ENCODE measurements at places on chromosomes 11 and 22.

- DNase-seq: no peak
Measured at GRCh38 chr22:24681236-24681635, 78.2 kb downstream of the GGT1 start.

- peak; percentile 18 for DNase-seq
Measured at GRCh38 chr11:80182901-80183300, 742.1 kb upstream of the TENM4 start.

GRCh38 chr11:47394050-47394321, 14.4 kb upstream of the SLC39A13 start:
- DNase-seq: no peak

DNA sequence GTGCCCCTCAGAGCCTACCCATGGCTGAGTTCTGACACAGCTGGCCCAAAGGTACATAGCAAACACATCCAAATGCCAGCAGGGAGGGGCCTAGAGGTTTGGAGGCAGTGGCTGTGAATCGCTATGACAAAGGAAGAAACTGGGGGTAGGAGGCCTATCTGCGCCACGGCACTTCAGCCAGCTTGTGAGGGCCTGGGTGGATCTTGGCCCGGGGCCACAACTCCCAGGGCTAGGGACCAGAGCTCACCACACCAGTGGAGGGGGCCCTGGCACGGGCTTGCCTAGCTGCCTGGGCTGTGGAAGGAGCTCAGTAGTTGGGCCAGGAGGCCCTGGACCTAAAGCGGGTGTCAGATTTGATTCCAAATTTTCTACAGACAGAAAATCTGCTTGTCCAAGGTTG, 9.4 kb upstream of the NAP1L4 start:
- DNase-seq: no peak

GRCh38 chr22:23752090-23752691, 1.3 kb upstream of the ZNF70 start:
- no peak for DNase-seq

DNA sequence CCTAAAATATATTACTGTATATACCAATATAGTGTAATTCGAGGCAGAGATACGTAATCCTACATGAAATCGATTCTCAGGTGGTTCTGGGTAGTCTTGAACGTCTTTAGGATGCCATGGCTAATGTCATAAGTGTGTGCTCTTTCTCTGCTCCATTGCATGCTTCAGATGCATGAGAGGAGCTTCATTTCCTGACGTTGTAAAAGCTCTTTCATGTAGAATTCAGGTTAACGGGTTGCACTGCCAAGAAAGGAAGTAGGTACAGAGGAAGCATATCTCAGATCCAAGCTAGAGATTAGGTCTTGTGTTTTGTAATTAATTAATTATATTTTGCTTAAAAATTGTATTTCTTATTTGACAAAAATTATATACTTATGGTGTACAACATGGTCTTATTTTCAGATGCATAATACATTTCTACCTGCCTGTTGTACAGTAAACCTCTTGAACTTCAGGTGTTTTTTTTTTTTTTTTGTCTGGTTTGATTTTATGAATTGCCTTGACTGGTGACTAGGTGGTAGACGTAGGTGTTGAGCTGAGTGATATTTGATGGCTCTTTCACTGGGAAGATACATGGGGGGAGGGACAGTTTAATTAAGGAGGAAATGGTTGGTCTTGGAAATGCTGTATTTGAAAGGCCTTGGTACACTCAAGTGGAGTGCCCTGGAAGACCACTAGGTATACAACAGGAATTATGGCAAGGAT, 9.3 kb downstream of the NUP50 start:
- DNase-seq: no peak

- DNase-seq: no peak
Measured at GRCh38 chr11:111500481-111500880, 11.7 kb downstream of the BTG4 start.

- DNase-seq: no peak
Measured at GRCh38 chr22:19991645-19992451, 24.8 kb downstream of the ARVCF start.

- no peak for DNase-seq
Measured at GRCh38 chr11:67271541-67272284, 5.4 kb downstream of the GRK2 start.

DNA sequence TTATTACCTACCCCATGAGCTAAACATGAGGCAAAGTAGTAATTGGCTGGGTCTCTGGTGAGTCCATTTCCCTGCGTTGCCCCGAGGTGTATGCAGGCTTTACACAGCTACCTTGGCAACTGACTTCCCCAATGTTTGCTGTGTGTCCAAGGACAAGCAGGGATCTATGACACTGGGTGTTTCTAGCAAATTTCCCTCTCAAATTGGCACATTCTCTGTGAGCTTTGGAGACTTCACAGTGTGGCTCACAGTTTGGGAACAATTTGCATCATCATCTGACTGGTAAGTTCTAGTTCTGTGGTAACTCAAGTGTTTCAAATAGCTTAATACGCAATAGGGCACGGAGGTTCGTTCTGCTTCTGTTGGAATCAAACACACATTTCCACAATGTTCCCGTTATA, 12.5 kb downstream of the NNMT start:
- DNase-seq: no peak

GRCh38 chr22:43298062-43298801, 44.9 kb downstream of the SCUBE1 start:
- no peak for DNase-seq

- DNase-seq: peak; percentile 82
Measured at GRCh38 chr11:73376160-73376802, at the start of gene RELT. RELT (plus strand) TSS chr11:73376399; CDS start chr11:73389137, 12,738 bp downstream.

DNA sequence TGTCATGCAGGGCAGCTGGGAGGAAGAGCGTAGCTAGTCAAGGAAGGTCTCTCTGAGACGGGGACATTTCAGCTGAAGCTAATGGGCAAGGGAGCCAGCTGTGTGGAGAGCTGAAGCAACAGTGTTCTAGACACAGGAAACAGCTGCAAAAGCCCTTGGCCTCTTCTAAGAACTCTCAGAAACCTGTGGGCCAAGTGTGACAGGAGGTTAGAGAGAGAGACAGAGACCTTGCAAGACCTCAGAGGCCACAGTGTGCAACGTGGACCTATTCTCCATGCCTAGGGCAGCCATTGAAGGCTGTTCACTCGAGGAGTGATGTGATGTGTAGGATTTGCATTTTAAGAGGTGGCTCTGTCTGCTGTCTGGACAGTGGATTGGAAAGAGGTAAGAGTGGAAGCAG, 48.7 kb upstream of the TNRC6B start:
- no peak for DNase-seq

GRCh38 chr11:74019860-74020259, 11.0 kb upstream of the UCP3 start:
- DNase-seq: no peak

- no peak for DNase-seq
Measured at GRCh38 chr22:27388090-27388600, 413.4 kb downstream of the MN1 start.

GRCh38 chr22:47165338-47166032, 403.0 kb downstream of the TBC1D22A start:
- no peak for DNase-seq

GRCh38 chr11:121132211-121132976, 31.4 kb downstream of the TECTA start:
- DNase-seq: no peak

GRCh38 chr11:15893080-15893492, 463.3 kb downstream of the SOX6 start:
- DNase-seq: peak; percentile 29

GRCh38 chr22:45318558-45319323, 9.0 kb downstream of the FAM118A start:
- DNase-seq: peak; percentile 67

DNA sequence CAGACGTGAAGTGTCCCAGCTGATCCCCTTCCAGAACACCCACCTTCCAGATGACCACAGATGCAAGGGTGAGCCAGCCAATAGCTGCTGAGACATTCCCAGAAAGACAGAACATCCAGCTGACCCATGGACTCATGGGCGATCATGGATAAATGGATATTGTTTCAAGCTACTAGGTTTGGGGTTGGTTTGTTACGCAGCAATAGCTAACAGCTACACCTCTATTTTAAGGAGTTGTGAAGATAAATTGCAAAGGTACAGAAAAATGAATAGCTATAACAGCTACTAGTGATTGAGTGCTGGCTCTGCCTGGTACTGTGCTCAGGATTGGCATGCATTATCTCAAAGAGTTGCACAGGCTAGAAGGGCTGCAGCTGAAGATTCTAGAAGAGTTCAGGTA, 122.5 kb downstream of the MIAT start:
- no peak for DNase-seq

- DNase-seq: no peak
Measured at GRCh38 chr11:76665172-76665571, 5.4 kb downstream of the LRRC32 start.

- DNase-seq: no peak
Measured at GRCh38 chr11:128603003-128603696, 15.8 kb upstream of the ETS1 start.

GRCh38 chr11:108370990-108371389, 96.3 kb downstream of the C11orf65 start:
- no peak for DNase-seq

GRCh38 chr11:77436506-77436905, 37.4 kb downstream of the PAK1 start:
- DNase-seq: no peak

GRCh38 chr11:66823700-66824099, 19.5 kb upstream of the RCE1 start:
- no peak for DNase-seq

- DNase-seq: no peak
Measured at GRCh38 chr11:76885390-76886097, 24.8 kb downstream of the ACER3 start.

- DNase-seq: peak; percentile 29
Measured at GRCh38 chr11:47161134-47161854, 15.4 kb downstream of the ARFGAP2 start.

- no peak for DNase-seq
Measured at GRCh38 chr22:38729946-38730345, 24.2 kb downstream of the GTPBP1 start.

- DNase-seq: no peak
Measured at GRCh38 chr11:64632237-64632636, 41.2 kb downstream of the SLC22A12 start.

- no peak for DNase-seq
Measured at GRCh38 chr11:19952116-19952605, 208.1 kb downstream of the DBX1 start.

GRCh38 chr22:50016988-50017700, 4.6 kb upstream of the IL17REL start:
- no peak for DNase-seq

DNA sequence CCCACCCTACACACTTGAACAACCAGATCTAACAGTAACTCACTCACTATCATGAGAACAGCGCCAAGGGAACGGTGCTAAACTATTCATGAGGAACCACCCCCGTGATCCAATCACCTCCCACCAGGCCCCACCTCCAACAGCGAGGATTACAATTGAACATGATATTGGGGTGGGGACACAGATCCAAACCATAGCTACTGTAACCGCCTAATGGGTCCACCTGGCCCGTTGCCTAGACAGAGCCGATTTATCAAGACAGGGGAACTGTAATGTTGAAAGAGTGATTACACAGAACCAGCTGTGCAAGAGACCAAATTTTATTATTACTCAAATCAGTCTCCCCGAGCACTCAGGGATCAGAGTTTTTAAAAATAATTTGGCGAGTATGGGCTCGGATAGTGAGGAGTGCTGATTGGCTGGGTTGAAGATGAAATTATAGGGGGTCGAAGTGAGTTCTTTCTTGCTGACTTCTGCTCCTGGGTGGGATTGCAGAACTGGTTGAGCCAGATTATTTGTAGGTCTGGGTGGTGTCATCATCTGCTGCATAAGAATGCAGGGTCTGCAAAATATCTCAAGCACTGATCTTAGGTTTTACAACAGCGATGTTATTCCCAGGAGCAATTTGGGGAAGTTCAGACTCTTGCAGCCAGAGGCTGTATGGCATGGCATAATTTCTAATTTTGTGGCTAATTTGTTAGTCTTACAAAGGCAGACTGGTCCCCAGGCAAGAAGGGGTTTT, 17.9 kb upstream of the ZC3H12C start:
- no peak for DNase-seq
